A375 (cell line): ENCODE measurements at places on chromosomes 6 and 20. TPM values are rescaled to one million over a fixed set of nuclear protein-coding genes. Genes with fewer than 3 reads are reported as not detected.

BMP2 gene
- 13.4 and 15.8 TPM in 2 replicates for total RNA-seq

MATN4 gene
- total RNA-seq: 1.1 and 1.9 TPM in 2 replicates

SRMS gene
- total RNA-seq: not detected in 2 replicates

TFAP2B gene
- 7.3 and 8.9 TPM in 2 replicates for total RNA-seq

RTF2 gene
- 86.5 and 99.4 TPM in 2 replicates for total RNA-seq

MUC22 gene
- not detected in 2 replicates for total RNA-seq

TRIM26 gene
- 23.1 and 24.6 TPM in 2 replicates for total RNA-seq

MUC21 gene
- total RNA-seq: not detected in 2 replicates

PGC gene
- total RNA-seq: not detected in 2 replicates

RGS17 gene
- total RNA-seq: 0.53 and 2.1 TPM in 2 replicates

PSORS1C2 gene
- total RNA-seq: not detected in 2 replicates

SLC16A10 gene
- 2.8 and 5.1 TPM in 2 replicates for total RNA-seq

OR12D3 gene
- 0.08 TPM in 1 of 2 replicates, not detected in the other for total RNA-seq

OR2H2 gene
- not detected in 2 replicates for total RNA-seq

TRIM15 gene
- total RNA-seq: not detected in 2 replicates

RAD21L1 gene
- not detected in 2 replicates for total RNA-seq

TRDN gene
- total RNA-seq: 0.24 TPM in 1 of 2 replicates, not detected in the other

TFAP2D gene
- total RNA-seq: not detected in 2 replicates

CCR6 gene
- total RNA-seq: not detected in 2 replicates

MLN gene
- total RNA-seq: not detected in 2 replicates

NHLRC1 gene
- total RNA-seq: 0.30 and 0.40 TPM in 2 replicates

SPTLC3 gene
- total RNA-seq: 2.6 and 3.0 TPM in 2 replicates

MRPS26 gene
- total RNA-seq: 165 and 175 TPM in 2 replicates

CLIC5 gene
- total RNA-seq: 0.03 TPM in 1 of 2 replicates, not detected in the other

CSNK2B gene
- total RNA-seq: 129 and 169 TPM in 2 replicates

TRIM40 gene
- total RNA-seq: not detected in 2 replicates

TUBE1 gene
- total RNA-seq: 59.2 and 69.4 TPM in 2 replicates

SEL1L2 gene
- total RNA-seq: not detected in 2 replicates

PTCRA gene
- total RNA-seq: not detected in 2 replicates
